NCI-H345 (cell line): ENCODE measurements at places on chromosomes 7 and 10.

DNA sequence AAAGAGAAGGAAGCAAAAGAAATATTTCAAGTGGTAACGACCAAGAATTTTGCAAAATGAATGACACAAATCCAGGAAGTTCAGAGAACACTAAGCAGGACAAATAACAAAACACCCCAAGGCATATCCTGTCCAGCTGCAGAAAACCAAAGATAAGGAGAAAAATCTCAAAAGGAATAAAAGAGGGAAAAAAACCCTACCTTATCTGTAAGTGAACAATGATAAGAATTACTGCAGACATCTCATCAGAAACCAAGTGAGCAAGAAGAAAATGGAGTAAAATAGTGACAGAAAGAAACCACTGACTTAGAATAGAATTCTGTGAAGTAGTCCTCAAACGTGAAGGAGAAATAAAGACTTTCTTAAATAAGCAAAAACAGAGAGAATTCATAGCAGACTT, 21.8 kb downstream of the CARD11 start:
- DNase-seq = no peak

GRCh38 chr7:81013083-81013817, 94.4 kb upstream of the SEMA3C start:
- no peak for DNase-seq

DNA sequence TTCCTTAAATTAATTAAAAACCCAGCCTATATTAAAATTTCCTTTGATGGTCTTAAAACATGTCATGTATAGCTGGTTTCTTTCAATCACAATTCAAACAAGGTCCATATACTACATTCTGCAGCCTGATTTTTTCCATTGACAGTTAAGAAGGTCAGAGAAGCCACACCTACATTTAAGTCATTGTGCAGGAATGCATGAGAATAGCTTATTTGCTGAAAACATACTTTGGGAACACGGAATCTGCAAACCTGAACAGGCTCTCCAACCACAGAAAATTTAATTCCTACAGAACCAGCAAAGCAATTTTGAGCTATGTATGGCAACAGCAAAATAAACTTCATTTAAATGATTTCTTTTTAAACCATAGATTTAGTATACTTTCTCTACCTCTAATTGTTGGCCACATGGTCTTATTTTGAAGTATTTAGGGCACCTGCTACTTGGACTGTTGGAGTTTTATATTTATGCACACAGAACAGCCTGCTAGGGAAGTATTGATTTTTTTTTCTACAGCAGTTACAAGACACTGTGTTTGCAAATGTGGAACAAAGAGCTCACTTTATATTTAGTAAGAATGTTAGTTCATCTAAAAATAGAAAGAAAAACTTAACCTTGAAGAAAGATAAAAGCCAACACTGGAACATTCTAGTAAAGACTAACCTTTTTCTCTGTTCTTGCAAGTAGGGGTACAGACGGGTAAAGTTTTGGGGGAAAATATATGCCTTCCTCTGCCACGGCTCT, 240.9 kb upstream of the IMMP2L start:
- peak; percentile 5 for DNase-seq

DNA sequence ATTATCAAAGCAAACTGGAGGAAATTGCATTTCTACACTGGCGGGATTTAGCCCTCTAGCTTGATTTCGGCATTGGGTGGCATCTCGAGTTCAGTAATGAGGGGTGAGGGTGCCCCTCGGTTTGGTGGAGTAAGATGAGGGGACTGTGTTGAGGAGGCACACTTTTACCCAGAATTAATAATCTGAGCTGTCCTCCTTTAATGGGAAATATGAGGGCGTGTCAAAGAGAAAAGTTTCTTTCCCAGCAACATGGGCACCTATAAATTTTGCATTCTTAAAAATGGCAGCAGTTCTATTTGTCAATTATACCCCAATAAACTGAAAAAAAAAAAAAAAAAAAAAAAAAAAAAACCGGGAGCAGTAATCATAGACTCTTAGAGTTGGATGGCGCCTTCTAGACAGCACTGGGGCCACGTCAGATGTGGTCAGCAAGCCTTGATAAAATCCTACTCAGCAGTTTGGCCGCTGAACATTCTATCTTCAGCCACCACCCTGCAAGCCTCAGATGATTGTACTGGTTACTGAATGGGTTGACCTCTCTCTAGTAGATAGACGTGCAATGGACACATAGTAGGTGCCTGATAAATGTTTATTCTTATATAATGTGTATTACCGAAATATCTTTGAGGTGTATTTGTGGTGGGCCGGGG, 931 bp downstream of the PAPSS2 start:
- DNase-seq = no peak

DNA sequence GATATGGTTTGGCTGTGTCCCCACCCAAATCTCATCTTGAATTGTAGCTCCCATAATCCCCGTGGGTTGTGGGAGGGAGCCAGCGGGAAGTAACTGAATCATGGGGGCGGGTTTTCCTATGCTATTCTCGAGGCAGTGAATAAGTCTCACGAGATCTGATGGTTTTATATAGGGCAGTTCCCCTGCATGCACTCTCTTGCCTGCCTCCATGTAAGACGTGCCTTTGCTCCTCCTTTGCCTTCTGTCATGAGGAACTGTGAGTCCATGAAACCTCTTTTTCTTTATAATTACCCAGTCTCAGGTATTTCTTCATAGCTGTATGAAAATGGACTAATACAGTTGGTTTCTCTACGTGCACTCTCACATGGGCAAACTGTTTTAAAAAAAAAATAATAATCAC, 207.7 kb downstream of the SLC25A13 start:
- DNase-seq = no peak

DNA sequence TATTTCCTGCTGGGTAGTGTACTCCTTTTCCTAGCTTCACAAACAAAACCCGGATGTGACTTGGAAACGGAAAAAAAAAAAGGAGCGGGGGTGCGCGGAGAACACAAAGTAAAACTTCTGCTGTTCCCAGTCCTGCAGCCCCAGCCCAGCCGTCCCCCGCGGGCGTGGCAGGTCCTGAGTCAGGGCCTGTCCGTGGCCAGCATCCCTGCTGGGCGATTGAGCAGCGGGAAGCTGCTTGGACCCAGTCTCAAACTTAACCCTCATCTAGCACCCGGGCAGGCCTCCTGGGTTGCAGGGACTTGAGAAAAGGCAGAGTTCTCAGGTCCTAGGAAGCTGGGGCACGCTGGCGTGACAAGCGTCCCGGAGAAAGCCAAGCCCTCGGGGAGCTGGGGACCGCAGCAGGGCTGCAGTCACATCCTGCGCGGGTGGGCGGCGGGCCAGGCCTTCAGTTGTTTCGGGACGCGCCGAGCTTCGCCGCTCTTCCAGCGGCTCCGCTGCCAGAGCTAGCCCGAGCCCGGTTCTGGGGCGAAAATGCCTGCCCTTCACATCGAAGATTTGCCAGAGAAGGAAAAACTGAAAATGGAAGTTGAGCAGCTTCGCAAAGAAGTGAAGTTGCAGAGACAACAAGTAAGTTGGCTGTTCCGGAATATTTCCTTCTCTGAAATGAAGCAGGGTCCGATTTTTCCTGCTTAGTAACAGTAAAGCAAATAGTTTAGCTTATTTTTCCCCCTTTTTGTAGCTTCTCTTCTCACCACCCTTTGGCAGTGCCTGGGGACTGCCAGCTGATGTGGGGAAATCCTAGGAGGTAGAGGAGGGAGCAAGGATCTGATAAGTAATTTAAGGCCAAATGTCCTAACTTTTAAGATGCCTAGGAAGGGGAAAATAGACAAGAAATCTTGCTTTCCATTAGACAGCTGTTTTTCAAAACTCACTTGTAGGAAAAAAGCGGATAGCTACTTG, at the start of gene GNG11:
Gene GNG11 (plus strand): TSS at position 129 of the 960 bp plus-strand sequence. CDS start 403 bp downstream, at position 532.
- no peak for DNase-seq

DNA sequence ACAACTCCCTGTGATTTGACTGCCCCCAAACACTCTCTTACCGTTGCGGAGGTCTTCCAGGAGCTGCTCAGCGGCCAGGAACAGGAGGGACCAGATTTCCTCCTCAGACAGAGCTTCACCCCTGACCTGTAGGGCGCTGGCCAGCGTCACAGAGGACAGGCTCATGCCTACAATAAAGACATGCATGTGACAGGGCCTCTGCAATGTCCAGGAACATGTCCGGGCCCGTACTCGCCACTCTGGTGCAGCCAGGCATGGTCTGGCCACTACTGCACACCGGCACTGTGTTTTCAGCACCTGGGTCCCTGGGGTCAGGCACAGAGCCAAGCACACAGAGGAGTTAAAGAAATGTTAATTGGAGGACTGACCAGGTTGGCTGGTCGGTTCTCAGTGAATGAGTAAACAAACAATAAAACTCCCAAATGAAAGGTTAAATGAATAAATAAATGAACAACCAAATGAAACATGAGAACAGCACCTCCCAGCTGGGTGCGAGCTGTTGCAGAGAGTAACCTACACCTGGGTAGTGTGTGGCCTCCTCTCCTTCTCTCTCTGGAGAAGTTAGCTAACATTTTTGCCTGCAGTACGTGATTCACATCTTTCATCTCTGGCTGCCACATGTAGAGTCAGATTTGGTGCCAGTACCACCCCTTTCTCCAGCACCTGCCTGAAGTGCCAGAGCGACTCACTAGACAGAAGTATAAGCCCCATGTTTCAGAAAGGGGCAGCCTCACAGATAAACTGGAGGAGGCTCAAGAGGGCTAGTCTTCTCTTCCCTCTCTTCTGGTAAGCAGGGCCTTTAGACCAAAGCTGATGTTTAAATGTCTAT, 22.8 kb downstream of the FRMPD2 start:
- peak; percentile 72 for DNase-seq

DNA sequence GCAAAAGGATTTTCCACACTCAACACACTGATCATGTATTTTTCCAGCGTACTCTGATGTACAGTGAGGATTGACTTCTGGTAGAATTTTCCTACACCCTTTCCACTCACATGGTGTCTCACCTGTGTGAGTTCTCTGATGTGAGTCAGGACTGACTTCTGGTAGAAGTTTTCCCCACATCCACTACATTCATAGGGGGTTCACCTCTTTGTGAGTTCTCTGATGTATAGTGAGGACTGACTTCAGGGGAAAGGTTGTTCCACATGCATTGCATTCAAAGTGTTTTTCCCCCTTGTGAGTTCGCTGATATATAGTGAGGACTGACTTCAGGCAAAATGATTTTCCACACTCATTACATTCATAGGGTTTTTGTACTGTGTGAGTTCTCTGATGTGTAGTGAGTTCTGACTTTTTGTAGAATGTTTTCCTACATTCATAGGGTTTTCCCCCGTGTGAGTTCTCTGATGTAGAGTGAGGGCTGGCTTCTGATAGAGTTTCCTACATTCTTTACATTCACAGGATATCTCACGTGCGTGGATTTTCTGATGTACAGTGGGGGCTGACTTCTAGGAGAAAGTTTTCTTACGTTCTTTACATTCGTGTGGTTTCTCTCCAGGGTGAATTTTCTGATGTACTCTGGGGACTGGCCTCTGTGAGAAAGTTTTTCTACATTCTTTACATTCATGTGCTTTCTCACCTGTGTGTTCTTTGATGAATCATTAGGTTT, 146.5 kb downstream of the GLRX3 start:
- no peak for DNase-seq

- peak; percentile 12 for DNase-seq
Measured at GRCh38 chr7:30771880-30772425, 736 bp downstream of the MINDY4 start.

DNA sequence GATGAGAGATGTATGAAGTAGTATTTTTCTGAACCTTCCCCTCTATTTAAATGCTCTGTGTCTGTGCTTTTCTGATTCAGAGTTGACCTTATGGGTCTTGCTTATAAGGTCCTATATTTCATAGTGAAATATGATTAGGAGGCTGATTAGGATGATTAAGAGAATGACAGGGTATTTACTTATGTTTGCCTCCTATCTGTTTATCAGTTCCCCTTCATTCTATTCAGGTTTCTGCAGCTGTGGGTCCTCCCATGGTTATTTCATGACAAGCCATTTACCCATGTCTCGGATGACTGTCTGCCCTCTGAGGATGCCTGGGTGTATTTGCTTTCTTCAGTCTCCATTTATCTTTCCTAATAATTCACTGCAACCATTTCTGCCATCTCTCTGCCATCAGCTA, 16.9 kb downstream of the RPA3 start:
- DNase-seq = no peak

DNA sequence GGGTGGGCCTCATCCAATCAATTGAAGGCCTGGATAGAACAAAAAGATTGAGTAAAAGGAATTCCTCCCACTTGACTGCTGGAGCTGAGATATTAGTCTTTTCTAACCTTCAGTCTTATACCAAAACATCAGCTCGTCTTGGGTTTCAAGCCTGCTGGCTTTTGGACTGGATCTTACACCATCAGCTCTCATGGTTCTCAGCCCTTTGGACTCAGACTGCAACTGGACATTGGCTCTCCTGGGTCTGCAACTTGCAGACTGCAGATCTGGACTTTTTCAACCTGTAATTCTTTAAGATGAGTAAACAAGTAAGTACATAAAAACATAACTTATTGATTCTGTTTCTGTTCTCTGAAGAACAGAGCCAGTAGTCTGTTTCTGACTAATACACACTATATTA, 73.7 kb downstream of the PPP1R3C start:
- DNase-seq = no peak

DNA sequence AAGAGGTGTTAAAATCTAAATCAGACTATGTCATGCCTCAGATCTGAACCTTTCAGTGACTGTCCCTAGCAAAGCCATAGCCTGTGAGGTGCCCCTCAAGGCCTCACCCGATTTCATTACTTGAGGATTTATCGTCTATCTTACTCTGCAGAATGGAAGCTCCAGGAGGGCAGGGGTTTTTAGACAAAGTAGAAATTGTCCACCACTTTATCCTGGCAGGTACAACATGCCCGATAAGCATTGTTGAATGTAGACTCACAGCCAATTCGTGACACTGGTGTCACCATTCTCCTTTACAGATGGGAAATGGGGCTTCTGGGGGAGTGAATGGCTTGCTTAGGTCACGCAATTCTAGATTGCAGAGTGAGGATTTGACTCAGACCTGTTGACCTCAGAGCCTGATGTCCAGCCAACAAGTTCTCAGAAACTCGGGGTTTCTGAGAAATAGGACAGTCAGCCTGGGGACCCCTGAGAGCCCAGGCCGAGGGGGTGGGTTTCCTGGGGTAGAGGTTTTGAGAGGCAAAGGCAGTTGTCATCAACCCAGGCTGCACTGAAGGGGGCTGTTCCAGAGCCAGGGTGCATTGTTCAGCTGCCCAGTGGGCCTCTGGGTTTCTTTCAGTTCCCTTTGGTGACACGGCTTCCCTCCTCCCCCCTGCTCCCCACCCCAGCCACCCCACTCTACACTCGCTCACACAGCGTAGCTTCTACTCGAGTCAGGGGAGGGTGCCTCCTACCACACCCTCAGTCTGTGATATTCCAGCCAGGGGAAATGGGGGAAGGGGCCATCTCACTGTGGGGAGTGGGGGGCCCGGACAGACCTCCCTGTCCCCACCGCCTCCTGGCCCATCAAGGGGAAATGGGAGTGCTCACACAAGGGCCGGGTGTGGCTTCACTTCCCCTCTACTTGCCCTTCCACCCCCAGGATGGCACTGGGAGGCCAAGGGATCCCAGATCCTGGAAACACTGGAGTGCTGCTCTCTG, 3.1 kb upstream of the IRF5 start:
- DNase-seq = no peak

GRCh38 chr10:78604721-78605120, 464.0 kb upstream of the ZMIZ1 start:
- no peak for DNase-seq

- DNase-seq = no peak
Measured at GRCh38 chr7:129017933-129018538, 36.9 kb downstream of the TNPO3 start.

GRCh38 chr10:118808601-118809356, 54.0 kb upstream of the CACUL1 start:
- DNase-seq = no peak
